CD4-positive, alpha-beta T cell treated with Interleukin-6 at 100 ng/mL for 8 hours (primary cell): ENCODE measurements at places on chromosomes 5 and 9.

DNA sequence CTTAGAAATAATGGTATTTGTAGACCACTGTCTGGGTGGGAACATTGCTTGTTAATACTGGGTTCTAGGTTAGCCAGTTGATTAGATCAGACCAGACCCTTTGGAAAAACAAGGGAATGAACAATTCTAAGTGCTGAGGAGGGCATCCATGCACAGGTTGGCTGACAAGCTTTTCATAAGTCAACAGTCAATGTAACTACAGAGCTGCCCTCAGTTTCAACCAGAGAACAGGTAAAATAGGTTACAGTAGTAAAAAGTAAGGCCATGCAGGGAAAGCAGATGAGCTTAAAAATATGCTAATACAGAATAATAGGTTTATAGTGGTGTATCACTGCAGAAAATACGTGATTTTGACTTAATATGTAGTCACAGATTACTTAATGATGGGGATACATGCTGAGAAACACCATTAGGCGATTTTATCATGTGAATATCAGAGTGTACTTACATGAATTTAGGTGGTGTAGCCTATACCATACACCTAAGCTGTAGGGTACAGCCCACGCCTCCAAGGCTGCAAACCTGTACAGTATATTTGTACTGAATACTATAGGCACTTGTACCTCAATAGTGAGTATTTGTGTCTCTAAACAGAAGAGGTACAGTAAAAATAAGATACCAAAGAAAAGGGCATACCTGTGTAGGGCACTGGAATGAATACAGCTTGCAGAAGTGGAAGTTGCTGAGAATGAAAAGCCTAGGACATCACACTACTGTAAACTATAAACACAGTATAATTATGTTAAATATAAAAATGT is 6.1 kb upstream of the FGF18 start:
- DNase-seq: no peak

GRCh38 chr9:28770827-28771226 is 1197.5 kb upstream of the C9orf72 start:
- no peak for DNase-seq

GRCh38 chr5:30131-30530 is 61.8 kb upstream of the PLEKHG4B start:
- no peak for DNase-seq

- DNase-seq: no peak
Observed at GRCh38 chr9:114281473-114282103, 41.3 kb upstream of the ORM1 start.

DNA sequence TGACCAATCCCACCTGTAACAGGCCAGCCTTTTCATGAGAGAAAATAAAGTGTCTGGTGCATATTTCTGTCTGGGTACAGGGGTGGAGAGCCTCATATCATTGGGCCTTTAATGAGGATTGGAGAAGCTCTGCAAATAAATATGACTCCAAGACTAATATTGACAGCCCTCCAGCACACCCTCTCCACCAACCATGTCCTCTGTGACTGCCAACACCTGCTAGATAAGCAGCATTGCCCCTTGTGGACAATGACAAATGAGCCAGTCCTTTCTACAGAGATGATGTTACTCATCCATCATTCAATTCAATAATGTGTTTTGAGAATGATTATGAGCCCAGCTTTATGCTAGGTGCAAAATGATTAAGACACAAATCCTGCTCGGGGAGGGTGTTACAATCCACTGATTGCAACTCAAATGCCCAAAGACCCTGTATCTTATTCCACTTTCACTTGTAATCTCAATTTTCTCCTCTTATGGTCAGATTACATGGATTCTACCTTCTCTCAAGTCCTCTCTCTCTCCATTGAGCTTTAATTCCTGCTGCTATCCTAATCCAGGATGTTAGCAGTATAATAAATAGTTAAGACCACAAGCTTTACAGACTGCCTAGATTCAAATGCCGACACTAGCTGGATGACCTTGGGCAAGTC is 2.1 kb upstream of the GFRA3 start:
- no peak for DNase-seq

- DNase-seq: no peak
Observed at GRCh38 chr5:73306741-73307275, 133.8 kb downstream of the TMEM174 start.

DNA sequence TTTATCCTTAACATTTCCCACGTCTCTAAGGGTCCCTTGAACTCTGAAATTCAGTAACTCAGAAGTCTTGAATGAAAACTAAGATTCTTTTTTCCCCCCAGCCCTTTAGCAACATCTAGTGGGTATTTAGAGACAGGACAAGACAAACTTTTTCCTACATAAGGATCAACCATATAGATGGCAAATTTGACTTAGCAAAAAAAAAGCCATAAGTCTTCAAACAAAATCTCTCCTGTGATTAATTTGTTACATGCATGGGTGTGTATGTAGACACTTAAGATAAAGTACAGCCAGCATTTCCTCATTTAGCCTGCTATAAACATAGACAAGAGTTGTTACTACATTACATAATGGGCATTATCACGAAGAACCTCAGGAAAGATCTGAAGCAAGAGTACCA is 29.1 kb upstream of the ANKRD31 start:
- DNase-seq: peak; percentile 21

DNA sequence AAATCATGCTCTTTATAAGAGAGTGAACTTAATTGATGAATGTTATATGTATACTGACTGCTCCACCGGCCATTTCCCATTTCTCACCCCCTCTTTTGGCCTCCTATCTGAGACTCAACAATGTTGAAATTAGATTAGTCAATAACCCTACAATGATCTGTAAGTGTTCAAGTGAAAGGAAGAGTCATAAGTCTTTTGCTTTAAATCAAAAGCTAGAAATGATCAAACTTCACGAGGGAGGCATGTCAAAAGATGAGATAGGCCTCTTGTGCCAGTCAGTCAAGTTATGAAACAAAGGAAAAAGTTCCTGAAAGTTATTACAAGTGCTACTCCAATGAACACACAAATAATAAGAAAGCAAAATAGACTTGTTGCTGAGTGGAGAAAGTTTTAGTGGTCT is 83.1 kb downstream of the NLN start:
- DNase-seq: no peak

DNA sequence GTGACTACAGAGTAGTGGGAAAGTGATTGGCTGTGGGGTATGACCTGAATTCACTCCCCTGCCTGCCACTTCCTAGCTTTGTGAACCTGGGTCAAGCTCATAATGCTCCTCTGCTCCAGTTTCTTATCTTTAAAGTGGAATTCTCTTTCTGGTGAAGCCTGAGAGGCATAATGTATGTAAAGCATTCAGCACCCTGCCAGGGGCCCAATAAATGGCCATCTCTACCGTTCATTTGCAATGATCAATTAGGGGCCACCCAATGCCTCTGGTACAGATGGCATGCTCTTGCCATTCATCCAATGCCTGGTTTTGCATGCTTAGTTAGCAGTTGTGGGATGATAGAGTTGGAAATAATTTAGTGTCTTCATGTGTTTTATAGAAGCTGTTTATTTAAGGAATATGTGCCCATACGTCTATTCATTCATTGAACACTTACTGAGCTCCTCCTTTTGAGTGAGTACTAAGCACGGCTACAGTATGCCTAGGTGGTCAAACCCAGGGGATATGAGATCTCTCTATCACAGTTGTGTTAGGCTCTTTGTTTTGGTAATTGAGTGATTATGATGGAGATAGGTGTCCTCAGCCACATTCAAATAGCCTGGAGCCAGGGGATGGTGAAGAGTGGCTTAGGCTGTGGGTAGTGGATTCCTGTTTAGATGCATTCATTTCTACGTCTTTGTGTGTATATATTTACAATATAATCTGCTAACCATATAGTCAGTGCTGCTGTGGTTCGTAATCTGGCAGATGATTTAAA is 15.3 kb downstream of the ZNF462 start:
- DNase-seq: no peak

DNA sequence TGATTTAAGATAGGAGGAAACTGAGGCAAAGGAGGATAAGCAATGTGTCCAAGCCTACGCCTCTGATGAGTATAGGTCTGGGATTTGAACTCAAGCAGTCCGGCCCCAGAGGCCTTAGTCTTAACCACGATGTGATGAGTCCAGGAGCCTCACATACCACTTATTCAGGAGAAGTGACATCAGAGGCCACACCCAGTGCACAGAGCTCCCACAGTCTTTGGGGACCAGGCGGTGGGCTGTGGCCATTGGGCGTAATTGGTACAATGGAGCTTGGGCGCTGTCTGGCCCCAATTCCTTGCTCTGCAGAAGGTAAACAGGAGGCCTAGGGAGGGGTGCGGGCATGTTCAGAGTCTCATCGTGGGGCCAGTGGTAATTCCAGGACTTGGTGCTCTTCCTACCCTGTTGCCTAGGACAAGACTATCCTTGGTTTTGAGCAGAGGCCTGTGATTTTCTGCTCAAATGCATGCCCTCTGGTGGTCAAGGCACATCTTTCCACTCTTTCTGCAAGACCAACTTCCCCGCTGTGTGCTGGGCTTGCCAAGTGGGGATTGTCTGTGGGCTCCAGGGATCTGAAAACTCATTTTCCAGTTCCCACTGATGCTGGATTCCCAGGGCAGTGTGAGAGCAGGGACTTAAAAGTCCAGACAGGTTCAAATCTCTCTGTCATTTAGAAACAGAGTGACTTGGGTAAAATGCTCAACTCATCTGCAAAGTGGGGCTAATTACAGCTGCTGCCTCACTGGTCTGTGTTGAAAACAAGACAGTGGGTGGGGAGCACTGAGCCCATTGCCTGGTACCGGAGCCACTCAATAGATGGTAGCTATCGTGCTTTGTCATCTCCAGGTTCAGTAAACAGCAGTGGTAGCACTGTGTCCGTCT is 15.8 kb downstream of the NDST1 start:
- peak; percentile 19 for DNase-seq

DNA sequence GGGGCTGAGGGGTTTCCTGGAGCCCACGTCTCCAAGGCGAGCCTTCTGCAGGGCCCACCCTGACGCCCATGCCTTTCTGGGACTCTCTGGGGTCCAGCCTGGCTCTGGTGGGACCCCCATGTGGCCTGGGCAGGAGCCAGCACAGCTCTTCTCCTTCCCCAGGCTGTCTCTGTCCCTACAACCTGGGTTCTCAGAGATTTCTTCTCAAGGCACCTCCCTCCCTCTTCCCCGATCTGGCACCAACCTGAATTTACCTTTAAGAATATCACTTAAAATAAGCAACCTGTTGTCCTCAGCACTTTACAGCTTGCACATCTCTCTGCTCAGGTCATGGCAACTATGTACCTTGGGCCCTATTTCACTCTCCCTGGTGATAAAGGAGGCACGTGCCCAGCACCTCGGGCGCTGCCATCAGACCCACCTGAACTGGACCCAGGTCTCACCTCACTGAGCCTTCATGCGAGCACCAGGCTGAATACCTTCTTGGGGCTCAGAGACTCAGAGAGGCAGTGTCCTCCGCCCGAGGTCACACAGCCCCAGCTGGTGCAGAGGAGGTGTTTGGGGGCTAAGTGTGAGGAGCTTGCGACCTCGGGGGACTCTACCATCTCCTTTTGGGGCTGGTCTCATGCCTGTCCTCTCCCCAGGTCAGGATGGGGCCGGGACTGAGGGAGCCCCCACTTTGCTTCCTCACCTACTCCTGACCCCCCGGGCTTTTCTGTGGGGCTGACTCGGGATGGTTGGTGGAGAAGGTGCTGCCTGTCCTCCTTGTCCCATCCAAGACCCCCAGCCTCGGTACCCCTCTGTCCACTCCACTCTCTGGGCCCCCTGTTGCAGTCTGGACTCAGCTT is 217.7 kb downstream of the C9orf50 start:
- DNase-seq: no peak

DNA sequence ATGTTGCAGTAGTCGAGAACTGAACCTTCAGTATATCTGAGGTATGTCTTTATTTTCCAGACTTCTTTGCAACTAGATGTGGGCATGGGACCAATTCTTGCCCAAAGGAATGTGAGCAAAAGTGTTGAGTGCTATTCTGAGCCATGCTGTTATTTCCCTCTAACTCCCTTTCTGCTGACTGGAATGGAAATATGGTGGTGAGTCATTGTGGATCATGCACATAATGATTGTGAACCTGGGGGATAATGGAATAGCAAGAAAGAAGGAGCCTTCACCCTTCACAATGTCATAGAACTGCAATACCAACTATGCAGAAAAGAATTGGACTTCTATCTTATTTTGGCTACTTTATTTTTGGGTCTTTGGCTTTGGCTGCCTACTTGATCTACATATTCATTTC is 10.3 kb upstream of the DOCK2 start:
- DNase-seq: no peak

DNA sequence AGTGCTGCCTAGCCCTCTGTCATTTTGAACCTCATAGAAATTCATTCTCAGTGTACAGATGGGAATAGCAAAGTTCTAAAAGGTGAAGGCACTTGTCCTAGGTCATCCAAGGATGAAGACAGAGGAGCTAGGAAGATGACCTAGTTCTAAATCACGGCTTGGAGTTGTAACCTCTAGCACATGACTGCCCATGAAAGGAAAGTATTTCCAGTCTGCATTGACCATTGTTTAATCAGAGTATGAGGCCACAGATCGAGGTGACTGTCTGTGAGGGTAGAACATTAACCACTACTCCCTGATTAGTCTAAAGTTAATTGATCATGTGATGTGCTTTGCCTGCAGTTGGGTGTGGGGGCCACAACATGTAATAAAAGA is 674 bp upstream of the TNFSF15 start:
- DNase-seq: no peak

GRCh38 chr5:134098690-134099089 is 15.8 kb upstream of the TCF7 start:
- no peak for DNase-seq

DNA sequence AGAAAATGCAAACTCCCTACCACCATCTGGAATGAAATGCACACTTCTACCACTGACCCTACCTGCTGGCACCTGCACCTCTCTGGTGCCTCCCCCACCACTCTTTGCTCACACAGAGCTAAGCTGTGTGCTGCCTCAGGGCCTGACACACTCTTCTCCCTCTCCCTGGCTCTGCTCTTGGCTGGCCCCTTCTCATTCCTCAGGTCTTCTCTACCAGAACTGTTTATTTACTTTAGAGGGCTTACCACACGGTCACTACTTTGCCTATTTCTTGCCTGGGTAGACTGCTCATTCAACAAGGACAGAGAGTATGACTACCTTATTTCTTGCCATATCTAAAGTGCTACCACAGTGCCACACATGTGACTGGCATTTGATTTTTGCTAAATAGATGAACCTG is 3.3 kb downstream of the REEP5 start:
- no peak for DNase-seq

DNA sequence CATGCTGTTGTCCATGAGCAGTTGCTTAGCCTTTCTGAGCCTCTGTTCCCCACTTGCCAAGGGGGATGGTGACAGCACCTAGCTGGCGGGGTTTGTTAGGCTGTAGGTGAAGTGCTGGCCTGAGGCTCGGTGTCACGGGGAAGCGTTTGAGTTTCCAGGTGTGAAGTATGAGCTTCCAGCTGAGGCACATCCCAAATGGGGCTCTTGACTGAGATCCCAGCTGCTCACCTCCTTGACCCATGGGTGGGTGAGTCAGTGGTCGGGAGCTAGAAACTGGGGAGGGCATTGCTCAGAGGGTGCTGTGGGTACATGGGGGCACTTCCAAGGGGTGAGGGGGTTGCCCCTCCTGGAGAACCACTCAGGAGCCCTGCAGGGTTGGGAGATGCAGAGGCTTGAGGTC is 26.4 kb upstream of the RNF130 start:
- DNase-seq: no peak

- no peak for DNase-seq
Observed at GRCh38 chr9:80504601-80505230, 933.0 kb downstream of the TLE4 start.

GRCh38 chr9:113558632-113559502 is 95.3 kb downstream of the RGS3 start:
- no peak for DNase-seq

- DNase-seq: no peak
Observed at GRCh38 chr5:169050146-169050571, 250.8 kb downstream of the SLIT3 start.
